ENCODE measurements at places on chromosomes 1 and 21.

DNA sequence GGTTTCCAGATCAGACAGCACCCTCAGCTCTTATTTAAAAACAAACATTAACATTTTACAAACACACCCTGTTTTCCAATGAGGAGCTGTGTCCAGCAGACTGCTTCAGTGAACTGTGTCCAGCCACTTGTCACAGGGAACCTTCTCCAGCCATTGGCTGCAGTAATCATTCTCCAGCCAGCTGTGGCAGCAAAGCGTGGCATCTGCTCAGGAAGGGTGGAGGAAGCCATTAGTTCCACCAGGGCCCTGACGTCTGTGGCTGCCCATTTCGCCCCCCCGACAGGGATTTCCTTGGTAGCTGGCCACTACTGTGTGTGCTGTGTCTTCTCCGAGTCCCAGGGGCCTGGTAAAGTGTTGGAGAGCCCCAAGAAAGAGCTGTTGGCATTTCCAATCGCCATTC is 62.9 kb upstream of the SELENON start:
- no peak for DNase-seq

- DNase-seq = no peak
These were observed 132.4 kb downstream of the SDCCAG8 start for GRCh38 chr1:243388276-243388675.

GRCh38 chr1:74474585-74474984 is 37.8 kb downstream of the LRRC53 start:
- DNase-seq = no peak

DNA sequence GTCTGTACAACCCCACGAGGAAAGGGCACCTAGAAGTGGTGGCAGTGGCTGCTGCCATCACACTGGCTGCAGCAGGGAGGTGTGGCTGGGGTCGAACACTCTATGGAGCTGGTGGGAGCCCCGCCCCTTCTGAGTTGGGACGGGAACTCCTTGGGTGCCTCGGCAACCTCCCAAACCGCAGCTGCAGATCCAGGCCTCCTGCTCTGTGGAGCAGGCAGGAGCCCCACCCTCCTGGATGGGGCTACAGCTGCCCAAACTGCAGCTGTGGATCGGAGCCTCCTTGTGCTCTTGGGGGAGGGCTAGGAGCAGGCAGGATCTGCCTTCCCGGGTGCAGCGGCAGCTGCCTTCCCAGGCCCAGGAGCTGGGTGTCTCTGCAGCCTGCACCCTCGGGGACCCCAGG is 38.9 kb upstream of the TARDBP start:
- no peak for DNase-seq

GRCh38 chr1:184069675-184070074 is 18.1 kb downstream of the TSEN15 start:
- DNase-seq = no peak

- no peak for DNase-seq
These were observed 3.0 kb downstream of the SRP9 start for GRCh38 chr1:225780630-225781029.

DNA sequence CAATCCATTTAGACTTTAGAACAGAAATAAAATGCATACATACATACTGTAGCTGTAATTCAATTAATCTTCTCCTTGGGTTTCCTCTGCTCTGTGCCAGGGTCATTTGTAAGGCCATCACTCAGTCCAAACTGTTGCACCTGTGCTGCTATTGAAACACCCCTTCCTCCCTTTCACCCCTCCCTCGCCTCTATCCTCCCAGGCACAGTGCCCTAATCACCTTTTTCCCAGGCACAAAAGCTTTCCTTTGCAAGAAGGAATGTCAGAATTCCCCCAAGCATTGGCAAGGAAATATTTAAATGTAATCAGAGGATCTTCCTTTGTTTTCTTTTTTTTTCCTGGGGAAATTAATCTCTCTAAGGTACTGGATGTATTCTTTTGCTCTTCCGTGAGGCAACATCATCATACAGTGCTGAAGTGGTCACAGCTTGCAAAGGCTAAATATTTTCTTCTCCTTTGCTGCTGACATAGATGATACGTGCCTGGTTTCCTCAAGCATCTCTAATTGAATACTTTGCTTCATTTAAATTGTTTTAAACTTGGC is 339.3 kb upstream of the NR5A2 start:
- DNase-seq = no peak

- no peak for DNase-seq
These were observed 6.7 kb upstream of the VSIG8 start for GRCh38 chr1:159869173-159869572.

DNA sequence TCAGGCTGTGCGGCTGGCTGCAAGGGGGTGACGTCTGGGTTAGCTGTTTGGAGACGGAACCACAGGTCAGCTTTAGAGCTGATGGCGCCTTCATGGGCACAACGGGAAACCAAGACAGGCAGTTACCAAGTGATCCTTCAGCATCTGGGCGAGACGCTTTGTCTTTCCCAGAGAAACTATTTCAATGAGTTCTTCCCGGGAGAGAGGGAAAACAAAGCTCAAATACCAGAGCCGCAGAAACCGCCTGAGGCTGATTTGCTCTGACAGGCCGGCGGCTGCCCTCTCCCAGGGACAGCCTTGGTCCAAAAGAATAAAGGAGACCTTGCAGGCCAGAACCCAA is 76.5 kb downstream of the CD58 start:
- DNase-seq = no peak
